ENCODE measurements at places on chromosomes 4 and X. TPM values are rescaled to one million over a fixed set of nuclear protein-coding genes. Genes with fewer than 3 reads are reported as not detected.

DNA sequence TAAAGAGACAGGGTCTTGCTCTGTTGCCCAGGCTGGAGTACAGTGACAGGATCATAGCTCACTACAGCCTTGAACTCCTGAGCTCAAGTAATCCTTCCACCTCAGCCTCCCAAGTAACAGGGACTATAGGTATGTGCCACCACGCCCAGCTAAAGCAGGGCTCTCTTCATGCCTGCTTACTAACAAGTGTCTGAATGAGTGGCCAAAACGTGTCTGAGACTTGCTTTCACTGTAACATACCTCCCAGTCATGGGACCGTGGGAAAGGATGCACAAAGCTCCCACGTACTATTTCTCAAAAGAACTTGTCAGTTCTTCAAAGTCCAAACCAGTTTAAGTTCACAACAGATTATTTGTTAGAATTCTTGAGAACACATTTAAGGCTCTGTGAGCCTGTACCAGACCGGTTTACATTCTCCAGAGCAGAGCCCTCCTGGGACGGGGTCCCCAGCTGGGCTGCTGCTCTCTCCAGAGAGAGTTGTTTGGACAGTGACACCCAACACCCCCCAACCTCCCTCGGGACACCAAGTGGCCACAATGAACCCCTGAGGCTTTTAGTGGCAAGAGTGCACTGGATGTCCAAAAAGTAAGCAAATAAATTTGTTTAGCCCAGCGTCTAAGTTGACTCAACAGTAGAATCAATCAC lies 24.1 kb downstream of the SH3KBP1 start:
- no peak for DNase-seq

- DNase-seq = no peak
These were observed 89.0 kb downstream of the SPRY1 start for GRCh38 chr4:123485601-123486000.

GRCh38 chrX:139563251-139563650 lies 32.7 kb downstream of the F9 start:
- no peak for DNase-seq

DNA sequence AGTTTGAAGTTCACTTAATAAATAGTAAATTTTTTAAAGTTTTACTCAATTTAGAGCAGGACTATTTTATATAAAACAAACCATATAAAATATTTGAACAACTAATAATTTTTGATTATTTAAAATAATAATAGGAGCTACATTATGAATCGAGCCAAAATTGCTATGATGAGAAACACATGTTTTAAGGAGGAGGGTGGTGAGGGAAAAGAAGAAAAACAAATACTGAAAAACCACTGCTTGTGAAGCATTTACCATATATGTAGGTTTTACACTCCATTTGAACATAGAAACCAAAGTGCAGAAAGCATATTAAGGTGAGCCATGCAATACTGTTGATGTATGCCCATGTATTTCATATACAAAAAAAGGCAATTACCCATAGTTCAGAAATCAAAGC lies 448.9 kb downstream of the FSTL5 start:
- DNase-seq = no peak

GC gene
- not detected for total RNA-seq

ARSJ gene
- not detected for total RNA-seq

GRCh38 chr4:40722576-40723161 lies 27.1 kb upstream of the NSUN7 start:
- no peak for DNase-seq

DNA sequence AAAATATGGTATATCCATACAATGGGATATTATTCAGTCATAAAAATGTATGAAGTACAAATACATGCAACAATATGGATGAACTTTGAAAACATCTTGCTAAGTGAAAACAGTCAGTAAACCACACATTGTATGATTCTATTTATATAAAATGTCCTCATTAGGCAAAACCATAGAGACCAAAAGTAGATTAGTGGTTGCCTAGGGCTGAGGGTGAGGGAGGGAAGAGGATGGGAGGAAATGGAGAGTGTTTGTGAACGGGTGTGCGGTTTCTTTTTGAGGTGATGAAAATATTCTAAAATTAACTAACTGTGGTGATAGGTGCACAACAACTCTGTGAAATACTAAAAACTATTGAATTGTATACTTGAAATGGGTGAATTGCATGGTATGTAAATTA lies 29.6 kb downstream of the TEX11 start:
- DNase-seq = no peak

NAP1L2 gene
- total RNA-seq = 0.80 TPM

NHS gene
- total RNA-seq = not detected

DNA sequence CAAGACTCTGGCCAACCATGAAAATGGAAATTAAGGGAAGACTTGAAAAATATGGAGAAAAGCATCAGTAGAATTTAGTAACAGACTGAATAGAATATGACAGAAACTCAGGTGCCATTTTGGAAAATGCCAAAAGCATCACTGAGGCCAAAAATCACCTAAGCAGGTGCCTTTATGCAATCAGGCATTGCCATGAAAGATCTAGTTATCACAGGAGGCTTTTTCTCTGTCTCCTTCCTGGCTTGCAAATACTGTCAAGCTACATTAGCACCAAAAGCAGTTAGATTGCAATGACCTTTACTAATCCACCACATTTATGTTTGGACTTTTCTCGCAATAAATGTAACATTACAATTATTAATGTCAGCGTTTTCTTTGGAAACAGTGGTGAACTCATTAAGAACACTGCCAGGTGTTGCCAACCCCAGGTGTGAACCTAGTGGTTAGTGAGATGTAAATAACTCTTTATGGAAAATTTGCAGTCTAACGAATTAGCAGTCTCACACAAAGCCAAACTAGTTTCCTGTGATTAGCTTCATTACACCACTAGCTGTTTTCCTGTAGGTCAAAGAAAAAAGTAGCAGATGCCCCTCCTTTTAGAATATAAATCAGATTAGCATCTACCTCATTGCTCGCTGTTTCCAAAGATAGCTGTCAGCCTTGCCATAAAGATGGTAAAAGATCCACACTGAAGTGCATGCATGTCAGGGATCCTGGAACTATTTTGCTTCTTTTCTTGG lies 1568.4 kb upstream of the TENM3 start:
- no peak for DNase-seq

GRCh38 chr4:23855912-23856605 lies 33.8 kb downstream of the PPARGC1A start:
- no peak for DNase-seq

GRCh38 chrX:2676794-2677675 lies 14.1 kb upstream of the CD99 start:
- DNase-seq = no peak

DNA sequence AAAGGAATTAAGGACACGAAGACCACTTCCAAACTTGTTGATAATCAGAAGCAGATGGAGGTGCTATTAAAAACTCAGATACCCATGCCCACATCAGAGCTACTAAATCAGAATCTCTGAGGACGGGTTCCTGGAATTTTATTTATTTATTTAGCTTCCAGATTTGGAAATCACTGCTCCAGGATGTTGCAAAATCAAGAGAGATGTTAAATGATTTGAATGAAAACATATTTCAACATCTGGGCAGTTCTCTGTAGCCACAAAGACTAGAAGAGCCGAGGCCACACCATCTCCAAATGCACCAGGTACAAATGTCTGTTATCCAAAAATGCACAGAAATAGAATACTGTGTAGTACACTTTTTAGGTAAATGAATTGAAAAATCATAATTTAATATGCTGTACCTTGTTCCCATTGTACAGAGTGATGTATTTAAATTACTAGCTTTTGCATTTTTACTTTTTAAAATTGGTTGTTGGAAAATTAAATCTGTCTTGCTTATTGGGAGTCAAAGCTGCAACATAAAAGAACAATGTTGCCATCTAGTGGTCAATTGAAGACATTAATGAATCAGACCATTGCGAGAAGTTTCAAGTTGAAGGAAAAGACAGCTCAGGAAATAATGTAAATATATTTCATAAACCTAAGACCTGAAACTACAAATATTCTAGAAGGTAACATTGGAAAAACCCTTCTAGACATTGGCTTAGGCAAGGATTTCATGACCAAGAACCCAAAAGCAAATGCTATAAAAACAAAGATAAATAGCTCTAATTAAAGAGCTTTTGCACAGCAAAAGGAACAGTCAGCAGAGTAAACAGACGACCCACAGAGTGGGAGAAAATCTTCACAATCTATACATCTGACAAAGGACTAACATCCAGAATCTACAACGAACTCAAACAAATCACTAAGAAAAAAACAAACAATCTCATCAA lies 151.3 kb upstream of the TTC29 start:
- no peak for DNase-seq

SGMS2 gene
- total RNA-seq = not detected

- DNase-seq = no peak
These were observed 93.5 kb upstream of the UCP1 start for GRCh38 chr4:140662082-140662869.
